ENCODE measurements at places on chromosomes 1 and 21.

GRCh38 chr1:21721295-21721985 lies 52.3 kb upstream of the RAP1GAP start:
- DNase-seq = no peak

DNA sequence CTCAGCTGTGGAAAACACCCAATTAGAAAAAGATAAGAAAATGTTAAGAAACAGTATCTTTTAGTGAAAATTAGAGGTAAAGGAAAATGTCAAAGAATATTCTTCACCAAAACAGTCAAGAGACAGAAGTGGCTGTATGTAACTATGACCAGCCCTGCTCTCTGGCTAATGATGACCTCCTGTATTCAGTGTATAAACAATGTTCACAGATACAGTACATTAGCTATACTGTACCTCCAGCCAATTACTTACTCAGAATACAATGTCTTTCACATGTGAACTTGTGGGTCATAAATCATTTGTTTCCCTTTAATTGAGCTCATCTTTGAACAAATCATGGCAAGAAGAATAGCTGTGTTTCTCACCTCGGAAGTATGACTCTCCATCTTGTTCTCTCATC lies 432.0 kb downstream of the LMO4 start:
- no peak for DNase-seq

GRCh38 chr1:45545553-45546310 lies 4.9 kb upstream of the AKR1A1 start:
- peak; percentile 21 for DNase-seq

- no peak for DNase-seq
These were observed 19.0 kb downstream of the MAPKAPK2 start for GRCh38 chr1:206703661-206704060.

- no peak for DNase-seq
These were observed 6.8 kb downstream of the LMOD1 start for GRCh38 chr1:201939574-201939973.

GRCh38 chr1:12585951-12586942 lies 31.8 kb downstream of the DHRS3 start:
- DNase-seq = no peak

DNA sequence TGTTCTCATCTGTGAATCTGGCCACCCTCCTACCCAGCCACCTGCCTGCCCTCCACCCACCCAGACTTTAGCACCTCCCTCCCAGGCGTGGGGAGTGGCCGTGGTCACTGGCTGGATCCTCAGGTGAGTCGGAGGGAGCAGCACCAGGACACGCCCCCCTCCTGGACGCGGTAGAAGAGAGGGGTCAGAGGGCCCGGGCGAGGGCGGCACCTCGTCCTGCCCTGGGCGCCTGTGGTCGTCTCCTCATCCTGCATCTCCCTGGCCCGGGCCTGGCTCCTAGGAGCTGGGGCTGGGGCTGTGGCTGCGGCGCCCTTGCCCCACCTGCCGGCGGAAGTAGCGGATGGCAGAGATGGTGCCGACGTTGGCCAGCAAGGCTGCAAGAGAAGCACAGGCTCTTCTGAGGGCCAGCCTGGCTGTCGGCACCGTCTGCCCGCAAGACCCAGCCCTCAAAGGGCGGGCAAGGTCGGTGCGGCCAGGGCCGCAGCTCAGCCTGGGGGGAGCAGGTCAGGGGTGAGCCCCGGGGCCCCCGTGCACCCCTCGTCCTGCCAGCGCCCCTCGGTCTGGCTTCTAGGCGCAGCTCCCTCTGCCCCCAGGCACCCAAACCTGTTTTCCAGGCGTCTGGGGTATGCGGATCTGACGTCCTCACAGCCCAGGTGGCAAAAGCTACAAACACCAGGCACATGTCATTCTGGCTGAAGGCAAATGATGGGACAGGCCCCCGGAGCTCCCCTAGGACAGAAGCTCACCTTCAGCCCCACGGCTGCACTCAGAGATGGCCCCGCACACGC lies 5.8 kb downstream of the PERM1 start:
- DNase-seq = peak; percentile 57

DNA sequence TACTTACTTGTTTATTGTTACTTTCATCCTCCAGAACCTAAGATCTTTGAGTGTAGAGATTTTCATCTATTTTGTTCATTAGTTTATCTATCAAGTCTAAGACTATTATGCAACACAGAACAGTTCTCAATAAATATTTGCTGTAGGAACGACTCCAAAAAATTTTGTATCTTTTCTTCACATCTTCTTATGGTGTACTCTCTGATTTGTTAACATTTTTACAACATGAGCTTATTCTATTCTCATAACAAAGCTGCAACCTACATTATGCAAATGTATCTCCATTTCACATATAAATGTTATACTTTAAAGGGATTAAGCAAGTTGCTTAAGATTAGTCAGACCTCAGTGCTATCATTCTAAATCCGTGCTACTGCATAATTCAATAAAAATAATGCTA lies 514.2 kb upstream of the ZP4 start:
- no peak for DNase-seq

GRCh38 chr1:5745800-5746610 lies 246.2 kb downstream of the NPHP4 start:
- DNase-seq = peak; percentile 45

- DNase-seq = no peak
These were observed 28.9 kb upstream of the NFASC start for GRCh38 chr1:204841798-204842197.

DNA sequence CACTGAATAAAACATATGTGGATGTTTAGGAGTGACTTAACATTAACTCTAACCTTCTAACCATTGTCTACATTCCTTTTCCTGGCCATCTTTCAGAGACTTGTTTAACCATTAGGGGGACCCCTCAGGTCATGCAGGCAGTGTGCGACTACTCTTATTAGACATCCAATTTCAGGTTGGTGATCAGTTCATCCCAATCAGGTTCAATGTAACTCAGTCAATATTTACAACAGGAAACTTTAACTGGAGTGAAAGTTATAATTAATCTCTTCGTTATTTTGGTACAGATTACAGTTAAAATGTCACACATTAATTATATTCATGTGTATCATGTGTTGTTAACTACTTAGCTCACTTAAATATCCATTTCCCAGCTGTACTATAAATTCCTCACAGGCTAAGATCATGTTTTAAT lies 68.8 kb upstream of the RGS1 start:
- DNase-seq = no peak

DNA sequence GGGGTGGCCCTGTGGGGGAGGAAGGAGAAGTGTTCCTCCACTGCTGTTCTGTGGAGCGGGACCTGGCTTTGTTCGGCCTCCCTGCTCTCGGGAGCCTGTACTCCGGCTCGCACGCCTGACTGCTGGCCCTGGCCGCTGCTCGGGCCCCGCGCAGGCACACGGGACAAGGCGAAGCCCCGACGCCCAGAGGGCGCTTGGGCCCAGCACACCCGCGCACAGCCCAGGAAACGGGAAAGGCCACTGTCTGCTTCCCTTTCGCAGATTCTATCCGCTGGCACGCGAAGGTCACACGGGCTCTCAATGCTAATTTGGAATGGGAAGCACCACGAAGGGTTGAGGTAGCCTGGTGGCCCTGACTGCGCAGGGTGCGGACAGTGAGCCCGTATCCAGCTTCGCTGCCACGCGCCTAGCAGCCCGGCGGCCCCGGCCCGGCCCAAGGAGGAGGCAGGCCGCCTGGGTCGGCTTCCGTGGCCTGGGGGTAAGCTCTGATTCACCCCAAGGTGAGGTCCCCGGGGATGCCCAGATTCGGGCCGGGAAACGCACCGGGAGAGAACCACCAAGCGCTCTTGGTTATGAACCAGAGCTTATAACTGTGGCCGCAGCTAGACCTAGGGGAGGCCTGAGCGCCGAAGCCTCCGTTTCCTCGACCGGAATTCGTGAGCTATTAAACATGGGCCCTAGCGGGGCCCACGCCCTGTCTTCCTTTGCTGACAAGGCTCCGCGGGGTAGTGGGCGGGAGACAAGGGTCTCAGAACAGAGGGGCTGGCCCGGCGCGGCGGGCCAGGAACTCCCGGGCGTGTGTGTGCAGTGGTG lies 19.7 kb upstream of the TBX15 start:
- no peak for DNase-seq

DNA sequence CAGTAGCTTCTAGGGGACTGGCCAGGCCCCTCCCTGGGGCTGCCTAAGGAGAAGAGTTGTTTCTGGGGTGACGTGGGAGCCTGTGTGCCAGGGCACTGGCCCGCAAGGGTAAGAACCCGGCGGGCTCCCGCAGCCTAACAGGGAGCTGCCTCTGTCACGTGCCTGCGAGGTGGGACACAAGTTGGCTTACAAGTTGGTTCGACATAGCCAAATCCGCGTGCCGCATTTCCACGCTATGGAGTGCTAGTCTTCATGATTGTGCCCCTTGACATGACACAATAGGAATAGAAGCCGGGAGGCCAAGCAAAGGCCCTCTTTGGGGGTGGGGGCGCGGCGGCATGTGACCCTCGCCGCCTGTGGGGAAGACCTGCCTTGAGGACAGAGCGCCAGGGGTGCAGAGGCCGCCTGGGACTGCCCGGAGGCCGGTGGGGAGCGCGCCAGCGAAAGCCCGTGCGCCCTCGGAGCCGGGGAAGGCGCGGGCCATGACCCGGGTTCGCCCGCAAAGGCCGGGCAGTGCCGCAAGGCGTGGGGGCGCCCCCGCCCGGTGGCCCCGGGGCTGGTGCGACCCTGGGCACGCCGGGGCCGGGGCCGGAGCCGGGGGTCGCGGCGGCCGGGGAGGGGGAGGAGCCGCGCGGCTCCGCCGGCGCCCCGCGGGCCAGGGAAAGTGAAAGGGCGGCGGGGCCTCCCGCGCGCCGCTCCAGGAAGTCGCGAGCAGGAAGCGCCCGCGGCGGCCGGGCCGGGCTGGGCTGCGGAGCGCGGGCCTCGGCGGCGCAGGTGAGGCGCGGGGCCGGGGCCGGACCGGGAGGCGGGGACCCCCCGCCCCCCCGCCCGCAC lies at the start of gene SLC37A1:
TSS of gene SLC37A1 (plus strand) at position 702 of the 834 bp plus-strand sequence. CDS start 4,603 bp downstream, outside the sequence.
- peak; percentile 28 for DNase-seq

DNA sequence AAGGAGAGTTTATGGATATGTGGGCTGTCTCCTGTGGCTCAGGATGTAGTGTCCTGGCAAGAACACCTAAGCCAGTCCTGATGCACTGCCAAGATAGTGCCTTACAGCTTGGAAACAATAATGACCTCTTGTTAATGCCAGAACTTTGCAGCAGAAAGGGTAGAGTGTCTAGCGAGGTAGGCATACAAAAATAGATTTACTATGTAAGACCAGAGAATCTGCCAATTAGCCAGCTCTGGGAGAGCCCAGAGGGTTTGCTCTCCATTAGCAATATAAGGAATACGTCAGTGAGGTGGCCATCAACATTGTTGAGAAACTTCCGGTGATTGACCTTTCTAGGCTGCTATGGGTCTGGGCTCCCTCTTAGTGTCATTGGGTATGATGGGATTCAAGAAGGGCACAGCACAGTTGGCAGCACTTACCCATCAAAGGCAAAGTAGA lies 178.5 kb upstream of the GALNT2 start:
- no peak for DNase-seq

DNA sequence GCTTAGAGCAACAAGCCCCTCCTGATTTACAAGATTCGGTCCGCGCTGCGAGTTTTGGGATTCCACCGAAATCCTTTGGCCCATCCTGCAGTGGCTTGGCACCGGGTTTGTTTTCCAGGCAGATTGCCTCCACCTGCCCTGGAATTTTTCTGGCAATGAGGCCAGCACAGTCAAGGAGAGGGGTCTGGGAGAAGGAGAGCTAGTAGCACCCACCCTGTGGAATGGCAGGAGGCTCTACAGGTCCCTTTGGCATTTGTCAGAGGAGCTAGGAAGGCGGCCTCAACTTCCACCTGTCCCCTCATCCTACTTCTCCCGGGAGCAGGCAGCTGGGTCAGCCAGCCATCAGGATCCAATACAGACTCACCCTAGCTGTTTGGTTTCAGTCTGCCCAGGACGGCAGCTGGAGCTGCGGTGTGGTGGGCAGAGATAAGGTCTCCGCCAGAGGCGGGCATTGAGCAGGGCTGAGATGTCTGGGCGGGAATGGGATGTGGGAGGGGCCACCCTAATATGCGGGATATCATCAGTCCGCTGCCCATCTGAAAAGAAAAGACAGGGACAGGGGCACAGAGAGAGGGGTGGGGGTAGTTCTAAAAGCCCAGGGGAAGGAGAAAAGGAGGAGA lies 37.8 kb upstream of the PRELP start:
- DNase-seq = no peak

DNA sequence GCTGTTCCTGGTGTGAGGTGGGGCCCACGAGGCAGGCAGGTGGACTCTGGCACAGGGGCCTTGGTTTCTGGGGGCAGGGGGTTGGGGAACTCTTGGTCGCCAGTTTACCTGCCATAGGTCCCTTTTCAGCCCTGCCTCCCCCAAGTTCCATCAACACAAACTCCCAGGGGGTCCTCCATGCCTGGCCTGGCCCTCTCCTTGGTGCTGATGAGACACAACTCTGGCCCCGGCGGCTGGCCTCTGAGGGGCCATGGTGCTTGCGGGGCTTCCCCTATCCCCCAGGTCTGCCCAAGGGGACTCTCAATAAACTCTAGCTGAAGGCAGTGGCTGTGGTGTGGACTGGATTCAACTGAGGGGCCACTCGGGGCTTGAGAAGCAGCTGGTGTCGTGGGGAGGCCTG lies 16.0 kb downstream of the HTR6 start:
- DNase-seq = no peak

- no peak for DNase-seq
These were observed 38.5 kb upstream of the ID3 start for GRCh38 chr1:23597635-23598388.

GRCh38 chr1:78360584-78360983 lies 130.2 kb upstream of the PTGFR start:
- no peak for DNase-seq

DNA sequence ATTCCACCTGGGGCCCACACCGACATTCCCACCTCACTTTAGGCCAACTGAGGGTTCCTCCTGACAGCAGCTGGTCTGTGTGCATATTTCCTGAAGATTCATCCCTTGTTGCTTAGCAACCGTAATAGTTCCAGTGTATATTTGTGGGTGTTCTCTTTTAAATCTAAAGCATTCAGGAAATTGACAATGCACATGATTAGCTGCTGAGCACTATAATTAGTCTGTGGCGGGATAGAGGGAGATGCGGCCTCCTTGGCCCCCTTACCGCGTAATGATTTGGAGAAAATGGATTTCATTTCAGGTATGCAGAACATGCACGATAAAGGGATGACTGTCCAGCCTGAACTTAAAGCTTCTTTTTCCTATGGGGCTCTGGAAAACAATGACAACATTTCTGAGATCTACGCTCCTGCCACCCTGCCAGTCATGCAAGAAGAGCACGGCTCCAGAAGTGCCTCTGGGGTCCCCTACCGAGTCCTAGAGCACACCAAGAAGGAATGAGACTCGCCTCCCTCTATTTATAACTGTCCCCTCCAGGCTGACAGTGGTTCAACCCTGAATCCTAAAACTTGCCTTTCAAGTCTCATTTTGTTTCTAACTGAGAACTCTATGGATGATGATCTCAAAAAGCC lies 33.8 kb upstream of the RCAN3 start:
- no peak for DNase-seq

Data from stimulated activated naive B cell treated with anti-CD40 and anti-IgM and Interleukin-4, amounts not matched to agents 10 μg/mL and 1 μg/mL and 100 μg/mL, for 72 hours (primary cell).